ENCODE measurements at places on chromosomes 3 and 15.
A peak's percentile ranks its signal among the peaks of the same experiment; 100 is the strongest.

DNA sequence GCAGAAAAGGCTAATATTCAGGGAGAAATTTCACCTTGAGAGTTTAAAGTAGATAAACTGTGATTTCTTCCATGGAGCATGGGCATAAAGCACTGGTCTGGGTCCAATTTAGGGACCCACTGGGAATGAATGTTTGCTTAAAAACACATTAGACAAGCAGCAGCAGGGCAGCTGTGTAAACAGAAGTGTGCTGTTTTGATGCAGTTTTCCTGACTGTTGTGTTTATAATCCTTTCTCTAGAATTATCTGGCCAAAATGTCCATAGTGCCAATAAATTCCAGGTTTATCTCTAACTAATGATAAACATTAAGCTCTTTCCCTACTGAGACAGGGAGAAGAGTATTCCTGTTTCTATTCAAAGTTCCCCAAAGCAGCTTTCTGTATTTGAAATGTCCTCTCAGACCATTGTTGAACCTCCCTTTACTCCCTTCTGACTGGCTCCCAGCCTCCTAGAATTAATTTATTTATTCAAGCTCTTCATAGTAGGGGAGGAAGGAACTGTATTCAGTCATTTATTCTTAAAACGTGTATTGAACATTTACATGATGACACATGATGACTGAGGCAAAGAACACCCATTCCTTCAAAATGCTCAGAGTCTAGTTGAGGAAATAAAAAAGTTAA, 7.0 kb upstream of the TM4SF18 start:
- peak; percentile 42 for DNase-seq

- no peak for DNase-seq
Observed at GRCh38 chr3:43206632-43207031, 79.7 kb upstream of the SNRK start.

GRCh38 chr3:111547631-111548030, 5.6 kb downstream of the CD96 start:
- no peak for DNase-seq

GRCh38 chr3:65560133-65560532, 478.6 kb downstream of the MAGI1 start:
- no peak for DNase-seq

GRCh38 chr3:71636482-71636881, 53.0 kb upstream of the FOXP1 start:
- no peak for DNase-seq

DNA sequence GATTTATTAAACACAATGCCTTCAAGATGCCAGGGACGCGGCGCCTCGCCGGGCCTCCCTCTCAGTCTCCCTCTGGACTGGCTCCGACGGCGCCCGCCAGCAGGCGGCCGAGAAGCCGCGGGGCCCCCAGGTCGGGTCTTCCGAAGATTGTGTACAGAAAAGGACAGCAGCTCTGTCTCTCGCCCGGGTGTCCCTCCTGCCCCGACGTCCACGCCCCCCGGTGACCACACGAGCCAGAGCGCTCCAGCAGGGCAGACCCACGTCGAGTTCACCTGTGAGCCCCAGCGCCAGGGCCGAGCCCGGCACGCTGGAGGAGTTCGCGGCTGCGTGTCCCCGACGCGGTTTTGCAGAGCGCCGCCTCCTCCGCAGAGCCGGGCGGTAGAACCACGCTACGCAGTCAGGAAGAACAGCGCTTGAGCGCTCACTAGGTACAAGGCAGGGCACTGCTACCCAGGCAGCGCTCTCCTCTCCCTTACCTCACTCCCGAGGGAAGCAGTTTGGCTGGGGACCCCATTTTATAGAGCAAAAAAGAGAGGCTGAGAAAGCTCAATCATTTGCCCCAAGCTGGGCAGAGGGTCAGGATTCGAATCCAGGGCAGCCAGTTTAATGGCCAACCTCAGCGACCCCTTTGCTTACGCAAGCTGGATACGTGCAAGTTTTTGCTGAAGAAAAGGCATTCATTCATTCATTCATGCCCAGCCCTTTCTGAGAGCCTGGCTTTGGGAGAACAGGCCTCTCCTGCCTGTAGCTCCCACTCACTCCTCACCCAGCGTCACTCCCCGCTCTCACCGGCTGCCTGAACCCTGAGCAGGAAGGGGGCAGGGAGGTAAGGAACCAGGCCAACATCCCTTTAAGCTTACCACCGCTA, 3.0 kb upstream of the TLE3 start:
- peak; percentile 90 for DNase-seq

GRCh38 chr3:11616551-11616950, 27.2 kb downstream of the VGLL4 start:
- DNase-seq, result no peak

DNA sequence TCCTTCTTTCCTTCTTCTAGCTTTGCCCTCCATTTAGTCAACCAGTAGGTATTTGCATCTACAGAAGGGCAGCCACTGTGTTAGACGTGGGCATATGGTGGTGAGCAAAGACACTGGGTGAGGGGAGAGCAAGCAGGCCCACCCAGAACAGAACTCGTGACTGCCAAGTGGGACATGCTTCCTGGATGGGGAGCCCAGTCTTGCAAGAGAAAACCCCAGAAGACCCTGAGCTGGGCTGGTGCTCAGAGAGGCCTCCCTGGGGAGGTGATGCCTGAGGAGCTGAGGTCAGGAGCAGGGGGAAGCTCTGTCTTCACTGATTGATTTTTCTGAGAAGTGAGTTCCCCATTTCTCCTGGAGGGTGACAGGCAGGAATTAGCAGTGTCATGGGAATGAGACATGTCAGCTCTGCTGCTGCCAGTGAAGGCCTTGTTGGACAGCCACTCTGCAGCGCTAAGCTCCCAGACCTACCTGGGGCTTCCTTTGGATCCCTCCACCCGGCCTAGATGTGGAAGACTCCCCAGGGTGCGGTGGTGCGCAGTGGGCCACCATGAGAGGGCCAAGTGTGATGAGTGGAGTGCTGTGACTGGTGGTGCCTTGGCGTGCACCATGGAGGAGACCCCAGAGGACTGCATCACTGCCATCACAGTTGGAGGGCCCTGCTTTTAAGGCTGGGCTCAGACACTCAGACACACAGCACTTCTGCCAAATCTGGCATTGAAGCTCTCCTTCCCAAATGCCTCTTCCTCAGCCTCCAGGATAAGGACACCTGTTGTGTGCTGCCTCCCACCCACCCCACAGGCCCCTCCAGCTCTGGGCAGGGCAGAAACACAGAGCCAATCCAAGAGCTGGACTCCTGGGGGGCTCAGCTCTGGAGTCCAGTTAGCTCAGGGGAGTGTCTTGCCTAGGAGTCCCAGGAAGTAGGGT, 40.0 kb upstream of the TOPBP1 start:
- DNase-seq, result no peak

DNA sequence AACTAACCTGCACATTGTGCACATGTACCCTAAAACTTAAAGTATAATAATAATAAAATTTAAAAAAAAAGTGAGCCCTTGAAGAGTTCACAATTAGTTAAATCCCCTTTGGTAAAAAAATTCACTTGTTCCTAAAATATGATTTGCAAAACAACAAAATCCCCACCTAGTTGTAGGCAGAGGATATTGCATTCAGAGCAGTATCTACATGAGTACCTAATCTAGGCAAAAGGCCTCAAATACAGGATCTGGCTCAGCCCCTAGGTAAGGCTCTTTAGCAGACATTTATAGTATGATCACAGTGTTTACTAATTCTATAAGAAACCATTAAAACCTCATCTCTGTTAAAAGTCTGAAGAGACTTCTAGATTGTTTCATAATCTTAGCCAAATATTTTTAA, 89.3 kb upstream of the CCDC80 start:
- no peak for DNase-seq

GRCh38 chr3:51891242-51892039, 11.7 kb downstream of the IQCF1 start:
- DNase-seq, result no peak

DNA sequence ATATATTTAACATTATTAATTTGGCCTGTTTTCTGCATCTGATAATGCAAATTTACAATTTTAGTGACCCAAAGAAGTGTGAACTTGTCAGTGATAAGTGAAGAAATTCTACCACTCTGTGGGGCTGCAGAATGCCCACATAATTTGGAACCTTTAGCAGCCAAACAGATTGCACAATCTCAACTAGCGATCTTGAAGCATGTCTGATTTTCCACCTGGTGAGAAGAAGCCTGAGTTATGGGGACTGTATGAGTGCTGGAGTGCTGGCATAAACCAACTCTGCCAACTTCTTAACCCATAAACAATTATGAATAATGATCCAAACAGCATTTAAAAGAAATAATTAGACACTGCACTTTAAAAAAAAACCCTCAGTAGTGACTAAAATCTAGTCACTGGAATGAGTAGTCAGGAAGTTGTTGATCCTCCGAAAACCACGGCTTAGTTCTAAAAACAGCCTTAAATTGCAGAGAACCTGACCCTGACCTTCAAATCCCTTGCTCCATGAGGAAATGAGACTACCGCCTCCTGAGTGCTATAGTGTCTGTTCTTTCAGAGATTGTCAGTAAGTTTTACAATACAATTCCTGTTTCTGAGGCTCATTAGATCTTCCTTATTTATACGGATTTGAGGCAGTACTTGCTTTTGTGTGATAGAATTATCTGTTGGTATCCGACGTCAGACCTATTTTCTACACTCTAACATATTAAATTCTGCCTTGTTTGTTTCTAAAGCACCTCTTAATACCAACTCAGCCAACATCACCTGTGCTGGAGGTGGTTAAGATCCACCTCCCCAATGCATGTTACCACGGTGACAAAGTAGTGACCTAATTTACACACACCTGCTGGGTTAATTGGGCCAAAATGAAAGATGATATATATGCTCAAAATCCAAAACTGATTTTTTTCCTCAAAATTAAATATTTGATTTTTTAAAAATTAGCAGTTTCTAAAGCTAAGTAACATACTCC, 267.7 kb downstream of the ZBTB20 start:
- no peak for DNase-seq

DNA sequence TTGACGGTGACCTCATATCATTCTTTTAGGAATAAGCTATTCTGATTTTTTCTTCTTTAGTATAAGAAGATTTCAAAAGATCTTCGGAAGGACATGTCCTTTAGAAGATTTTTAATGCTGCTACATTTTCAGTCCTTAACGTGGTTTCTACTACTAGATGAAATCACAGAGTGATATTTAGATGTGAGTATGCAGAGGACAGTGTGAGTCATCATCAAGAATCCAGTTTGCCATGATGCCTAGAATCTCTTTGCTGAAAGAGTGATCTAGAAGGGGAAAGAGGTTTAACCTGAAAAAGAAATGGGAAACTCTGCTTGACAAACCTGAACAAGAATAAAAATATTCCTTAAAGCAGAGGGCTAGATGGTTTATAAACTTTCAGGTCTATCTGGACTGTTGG, 43.2 kb downstream of the SLC7A14 start:
- DNase-seq, result no peak

GRCh38 chr3:49019941-49020329, 1.6 kb upstream of the DALRD3 start:
- no peak for DNase-seq

- DNase-seq, result no peak
Observed at GRCh38 chr3:147215660-147216059, 190.7 kb downstream of the ZIC4 start.

DNA sequence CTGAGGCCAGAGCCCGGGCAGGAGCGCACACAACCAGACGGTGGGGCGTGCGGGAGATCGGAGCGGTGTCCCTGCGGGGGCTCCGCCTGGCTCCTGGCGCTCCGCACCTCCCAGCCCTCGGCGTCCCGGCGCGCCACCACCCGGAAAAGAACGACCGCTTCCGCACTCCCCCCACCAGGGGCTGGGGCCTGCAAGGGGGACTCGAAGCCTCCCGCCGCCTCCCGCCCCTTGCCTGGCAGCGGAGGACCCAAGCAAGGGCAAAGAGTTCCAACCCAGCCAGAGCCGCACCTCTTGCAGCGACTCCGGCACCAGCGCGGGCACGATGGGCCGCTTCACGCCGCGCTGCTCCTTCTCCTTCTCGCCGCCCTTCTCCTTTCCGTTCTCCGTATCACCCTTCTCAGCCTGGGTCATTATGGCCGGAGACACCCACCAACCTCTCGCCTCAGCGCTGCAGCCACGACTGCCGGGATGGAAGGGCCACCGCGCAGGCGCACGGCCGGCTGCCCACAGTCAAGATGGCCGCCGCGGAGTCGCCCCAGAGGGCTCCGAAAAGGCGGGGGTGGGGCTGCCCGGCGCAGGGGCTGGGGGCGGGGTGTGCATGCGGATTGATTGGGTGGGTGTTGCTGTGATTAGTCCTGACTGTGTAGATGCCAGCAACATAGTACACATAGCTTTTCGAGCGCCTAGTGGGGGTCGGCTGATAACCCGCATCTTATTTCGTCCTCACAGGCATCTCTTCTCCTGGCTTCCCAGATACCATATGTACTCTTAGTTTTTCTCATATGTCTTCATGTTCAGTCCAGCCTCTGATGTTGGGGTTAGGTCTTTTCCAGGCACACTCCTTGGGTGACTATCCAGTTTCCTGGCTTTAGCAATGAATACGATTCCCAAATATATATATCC, at the start of gene ACTR8:
ACTR8 (minus strand) TSS at position 462 of the 903 bp plus-strand sequence; CDS start at position 411, 51 bp downstream.
- peak; percentile 92 for DNase-seq

- peak; percentile 24 for DNase-seq
Observed at GRCh38 chr3:38283810-38284755, 2.0 kb downstream of the SLC22A14 start.

DNA sequence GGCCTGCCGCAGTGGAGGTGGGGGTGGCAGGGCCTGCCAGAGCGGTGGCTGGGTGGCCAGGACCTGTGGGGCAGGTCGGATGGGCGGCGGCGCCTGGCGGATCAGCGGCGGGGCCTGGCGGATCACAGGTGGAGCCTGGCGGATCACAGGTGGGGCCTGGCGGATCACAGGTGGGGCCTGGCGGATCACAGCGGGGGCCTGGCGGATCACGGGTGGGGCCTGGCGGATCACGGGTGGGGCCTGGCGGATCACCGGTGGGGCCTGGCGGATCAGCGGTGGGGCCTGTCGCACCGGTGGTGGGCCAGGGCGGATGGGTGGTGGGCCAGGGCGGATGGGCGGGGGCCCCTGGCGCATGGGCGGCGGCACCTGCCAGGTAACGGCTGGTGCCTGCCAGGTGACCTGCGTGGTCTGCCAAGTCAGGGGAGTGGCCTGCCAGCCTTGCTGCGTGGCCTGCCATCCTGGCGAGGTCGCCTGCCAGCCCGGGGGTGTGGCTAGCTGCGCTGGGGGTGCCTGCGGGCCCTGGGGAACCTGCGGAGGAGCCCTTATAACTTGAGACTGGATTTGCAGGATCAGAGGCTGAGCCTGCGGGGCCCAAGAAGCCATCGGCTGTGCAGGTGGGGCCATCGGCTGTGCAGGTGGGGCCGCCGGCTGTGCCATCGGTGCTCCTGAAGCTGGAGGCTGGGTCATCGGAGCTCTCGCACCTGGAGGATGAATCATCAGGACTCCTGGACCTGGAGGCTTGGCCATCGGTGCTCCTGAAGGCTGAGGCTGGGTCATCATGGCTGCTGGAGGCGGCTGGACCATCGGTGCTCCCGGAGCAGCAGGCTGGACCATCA, 1.3 kb downstream of the MAGEL2 start:
- no peak for DNase-seq

GRCh38 chr3:188362405-188362831, 208.5 kb downstream of the LPP start:
- DNase-seq, result no peak

- no peak for DNase-seq
Observed at GRCh38 chr15:68228971-68229385, 550 bp downstream of the CLN6 start.
